Activated T-cell treated with anti-CD3 and anti-CD28 coated beads, Interleukin-2, amount 50 U/mL, for 4 hours (primary cell): ENCODE measurements at places on chromosomes 7 and 10. TPM values are rescaled to one million over a fixed set of nuclear protein-coding genes. Genes with fewer than 3 reads are reported as not detected.

DNA sequence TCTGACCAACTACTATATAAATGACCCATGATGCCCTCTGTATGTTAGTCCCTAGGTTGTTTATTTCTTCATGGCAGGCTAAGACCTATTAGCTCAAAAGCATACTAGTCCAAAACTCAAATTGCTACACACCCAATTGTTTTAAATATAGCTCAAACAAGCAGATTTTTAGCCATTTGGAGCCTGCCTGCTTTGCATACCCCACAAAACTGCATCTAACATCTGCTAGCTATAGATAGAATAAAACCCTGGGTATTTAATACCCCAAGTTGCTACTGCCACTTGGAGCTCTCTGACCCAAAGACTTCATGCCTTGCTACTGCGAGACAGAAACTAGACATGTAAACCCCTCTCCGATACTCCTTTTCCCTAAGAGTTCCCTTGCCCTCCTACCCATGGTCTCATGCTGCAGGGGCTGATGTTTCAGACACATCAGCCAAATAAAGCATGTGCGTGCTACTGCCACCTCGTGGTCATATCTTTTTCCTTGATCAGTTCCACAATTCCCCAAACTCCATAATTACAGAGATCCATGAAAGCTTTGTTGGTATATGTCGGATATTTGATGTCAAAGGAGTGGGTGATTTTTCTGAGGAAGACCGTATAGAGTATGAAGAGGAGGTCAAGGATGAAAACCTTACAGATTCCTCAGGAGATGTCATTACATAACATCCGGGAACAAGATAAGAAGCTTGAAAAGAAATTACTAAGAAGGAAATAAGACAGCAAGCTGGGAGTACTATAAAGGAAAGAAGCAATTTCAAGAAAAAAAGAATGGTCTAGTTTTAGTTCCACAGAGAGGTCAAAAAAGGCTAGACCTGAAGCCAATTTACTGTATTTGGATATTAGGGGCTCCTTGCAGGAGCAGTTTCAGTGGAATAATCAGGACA is 386.6 kb downstream of the SH2D4B start:
- no peak for DNase-seq

GRCh38 chr10:59387951-59388670 is 25.8 kb upstream of the FAM13C start:
- DNase-seq, result no peak

GRCh38 chr7:106045586-106045985 is 66.5 kb downstream of the SYPL1 start:
- DNase-seq, result no peak

GRCh38 chr7:45215601-45216062 is 58.0 kb downstream of the RAMP3 start:
- no peak for DNase-seq

DNA sequence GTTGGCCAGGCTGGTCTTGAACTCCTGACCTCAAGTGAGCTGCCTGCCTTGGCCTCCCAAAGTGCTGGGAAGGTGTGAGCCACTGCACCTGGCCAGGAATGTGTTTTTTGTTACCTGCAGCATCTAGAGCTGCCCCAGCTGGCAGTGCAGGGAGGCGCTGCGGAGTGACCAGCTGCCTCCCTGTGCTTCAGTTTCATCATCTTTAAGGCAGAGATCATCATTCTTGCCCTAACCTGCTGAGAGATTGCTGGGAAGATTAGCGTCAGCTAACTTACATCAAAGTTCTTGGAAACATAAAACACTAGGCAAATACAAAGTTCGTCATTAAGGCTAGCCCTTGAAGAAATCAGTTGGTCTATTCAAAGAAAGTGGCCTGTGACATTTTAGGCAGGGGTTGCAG is 2.3 kb downstream of the ZNF282 start:
- no peak for DNase-seq

DNA sequence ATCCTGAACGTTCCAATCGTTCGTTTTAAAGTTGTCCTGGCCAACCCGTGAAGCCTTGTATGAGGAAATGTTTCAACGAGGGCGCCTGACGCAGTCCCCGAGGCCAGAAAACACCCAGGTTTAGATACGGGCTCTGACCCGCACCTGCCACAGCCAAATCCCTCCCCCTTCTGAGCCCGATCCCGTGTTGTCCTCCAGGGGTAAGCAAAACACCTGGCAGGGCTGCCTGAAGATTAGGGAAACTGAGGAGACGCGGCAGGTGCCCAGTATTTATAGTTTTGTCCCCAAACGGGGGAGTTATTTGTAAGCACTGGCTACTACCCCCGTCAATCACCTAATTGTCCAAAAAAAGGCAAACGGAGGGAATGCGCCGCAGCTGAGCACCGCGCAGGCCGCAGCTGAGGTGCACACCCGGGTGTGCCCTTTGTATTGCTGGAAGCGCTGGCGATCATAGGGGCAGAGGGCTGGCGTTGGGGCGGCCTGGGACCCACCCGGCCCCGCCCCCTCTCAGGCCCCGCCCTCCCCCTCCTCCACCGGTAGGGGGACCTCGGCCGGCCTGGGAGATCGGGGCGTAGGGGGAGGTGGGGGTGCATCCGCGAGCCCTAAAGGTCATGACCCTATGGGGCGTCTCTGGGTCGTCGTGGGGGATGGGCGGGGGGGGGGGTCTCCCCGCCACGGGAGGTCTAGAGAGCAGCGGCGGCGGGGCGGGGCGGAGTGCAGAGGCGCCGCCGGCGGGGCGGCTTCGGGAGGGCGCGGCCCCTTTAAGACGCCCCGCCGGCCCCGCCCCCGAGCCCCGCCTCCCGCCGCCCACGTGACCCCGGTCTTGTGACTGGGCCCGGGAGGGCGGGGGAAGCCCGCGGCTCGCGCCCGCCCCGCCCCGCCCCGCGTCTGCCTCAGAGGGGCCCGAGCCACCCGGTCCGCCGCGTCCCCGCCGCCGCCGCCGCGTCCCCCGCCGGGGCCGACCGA is at the start of gene BRI3:
Gene BRI3 (plus strand): TSS at position 896 of the 966 bp plus-strand sequence. CDS start 110 bp downstream, outside the sequence.
- peak; percentile 93 for DNase-seq

- no peak for DNase-seq
These were observed 3.2 kb upstream of the IL2RA start for GRCh38 chr10:6065406-6065805.

- no peak for DNase-seq
These were observed 78.0 kb upstream of the MACROH2A2 start for GRCh38 chr10:69974551-69975155.

GRCh38 chr7:5065107-5065407 is 19.4 kb downstream of the RBAK start:
- no peak for DNase-seq

GRCh38 chr7:96836456-96836855 is 126.8 kb upstream of the SEM1 start:
- DNase-seq, result no peak

DNA sequence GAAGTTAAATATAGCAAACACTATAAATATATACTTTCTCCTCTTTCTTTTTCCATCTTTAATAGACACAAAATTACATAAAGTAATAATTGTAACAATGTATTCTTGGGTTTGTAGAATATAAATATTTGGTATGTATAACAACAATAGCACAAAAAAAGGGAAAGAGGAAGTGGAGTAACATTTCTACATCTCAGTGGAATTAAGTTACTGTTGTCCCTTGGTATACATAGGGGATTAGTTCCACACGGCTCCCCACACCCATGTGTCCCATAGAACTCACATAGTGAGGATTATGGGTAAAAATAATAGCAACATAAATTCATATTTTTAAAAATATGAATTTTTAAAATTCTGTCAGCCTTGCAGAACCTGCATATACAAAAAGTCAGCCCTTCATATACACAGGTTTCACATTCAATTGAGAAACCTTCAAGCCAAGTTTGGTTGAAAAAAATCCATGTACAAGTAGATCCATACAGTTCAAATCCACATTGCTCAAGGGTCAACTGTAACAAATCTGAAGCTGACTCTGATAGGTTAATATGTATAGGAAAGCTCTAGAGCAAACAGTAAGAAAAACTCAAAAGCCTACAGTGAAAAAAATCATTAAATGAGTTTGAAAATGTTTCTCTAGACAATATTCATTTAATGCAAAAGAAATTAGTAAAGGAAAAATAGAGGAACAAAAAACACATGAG is 92.4 kb downstream of the HYCC1 start:
- DNase-seq, result no peak

- DNase-seq, result no peak
These were observed 959 bp downstream of the DCLRE1C start for GRCh38 chr10:14952851-14953423.

- no peak for DNase-seq
These were observed 255.3 kb downstream of the CELF2 start for GRCh38 chr10:11272915-11273389.

DNA sequence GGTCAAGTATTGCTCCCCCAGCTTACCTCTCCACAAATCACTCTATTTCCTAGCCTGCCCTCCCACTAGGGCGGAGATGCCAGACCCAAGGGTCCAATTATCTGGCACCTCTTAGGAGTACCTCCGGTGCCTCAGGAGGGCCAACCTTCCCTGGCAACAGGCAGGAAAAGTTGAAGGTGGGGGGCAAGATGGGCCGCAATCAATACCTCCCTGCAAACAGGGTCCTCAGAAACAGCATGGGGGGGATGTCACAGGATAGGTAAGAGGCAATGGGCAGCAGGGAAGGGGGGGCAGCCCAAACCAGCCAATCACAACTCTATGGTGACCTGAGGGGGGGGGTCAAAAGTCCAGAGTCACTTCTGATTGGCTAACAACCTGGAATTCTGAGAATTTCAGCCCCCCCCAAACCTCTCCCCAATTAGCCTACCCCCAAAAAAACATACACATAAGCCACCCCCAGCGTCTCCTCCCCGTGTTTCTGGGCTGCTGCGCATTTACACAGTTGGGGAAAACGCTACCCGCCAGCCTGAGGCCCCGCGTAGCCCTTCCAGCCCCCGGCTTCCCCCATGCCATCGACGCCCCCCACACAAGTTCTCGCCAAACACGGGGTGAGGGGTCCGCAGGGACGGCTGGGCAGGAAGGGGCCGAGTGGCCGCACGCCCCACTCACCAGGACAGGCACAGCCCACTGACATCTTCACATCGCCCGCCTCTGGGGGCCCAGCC is 589 bp downstream of the LDB1 start:
- DNase-seq, result peak; percentile 31

- DNase-seq, result peak; percentile 8
These were observed at the start of gene EFCAB10 for GRCh38 chr7:105581066-105581811. Gene EFCAB10 (minus strand): TSS chr7:105581493. CDS start chr7:105581463, 30 bp downstream.

- DNase-seq, result no peak
These were observed 469.9 kb downstream of the GALNT17 start for GRCh38 chr7:71601851-71602250.

DNA sequence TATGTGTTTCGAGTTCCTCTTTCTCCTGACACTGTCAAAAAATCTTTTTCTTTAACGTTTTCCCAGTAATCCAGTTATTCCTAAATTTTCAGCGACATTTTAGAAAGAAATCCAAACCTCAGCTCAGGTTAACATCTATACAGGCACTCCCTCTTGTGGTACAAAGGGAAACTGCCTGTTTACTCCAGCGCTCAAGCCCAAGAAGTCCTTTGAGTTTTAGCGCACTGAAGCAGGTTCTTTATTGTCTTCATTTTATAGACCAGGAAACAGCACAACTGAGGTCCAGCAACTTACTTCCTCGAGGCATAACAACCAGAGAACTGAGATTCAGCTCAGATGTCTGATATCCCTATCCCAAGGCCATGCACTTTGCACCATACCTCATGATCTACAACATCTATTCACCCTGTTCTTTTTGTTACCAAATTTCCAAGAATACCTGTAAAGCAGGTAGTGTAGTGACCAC is 287.2 kb upstream of the MKLN1 start:
- DNase-seq, result peak; percentile 36

- DNase-seq, result peak; percentile 40
These were observed 74.2 kb downstream of the MALSU1 start for GRCh38 chr7:23373151-23374004.

DNA sequence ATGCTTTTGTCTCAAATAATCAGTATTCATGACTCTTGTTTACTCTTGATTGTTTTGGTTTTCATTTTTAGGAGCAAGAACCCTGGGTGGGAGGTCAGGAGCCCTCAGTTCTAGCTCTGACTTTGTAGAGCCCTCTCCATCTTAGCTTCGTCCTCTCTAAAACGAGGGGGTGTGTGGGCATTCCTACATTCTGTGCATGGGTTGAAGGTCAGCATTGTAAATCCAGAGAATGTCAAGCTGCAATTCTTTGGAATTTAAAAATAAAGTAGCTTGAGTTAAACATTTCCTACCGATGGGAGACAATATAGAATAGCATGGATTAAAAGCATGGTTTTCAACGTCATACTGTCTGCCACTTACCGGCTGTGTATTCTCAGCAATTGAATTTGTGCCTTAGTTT is 128.3 kb downstream of the PRPF18 start:
- no peak for DNase-seq

GRCh38 chr7:111424768-111425167 is 137.5 kb downstream of the IMMP2L start:
- no peak for DNase-seq

DNA sequence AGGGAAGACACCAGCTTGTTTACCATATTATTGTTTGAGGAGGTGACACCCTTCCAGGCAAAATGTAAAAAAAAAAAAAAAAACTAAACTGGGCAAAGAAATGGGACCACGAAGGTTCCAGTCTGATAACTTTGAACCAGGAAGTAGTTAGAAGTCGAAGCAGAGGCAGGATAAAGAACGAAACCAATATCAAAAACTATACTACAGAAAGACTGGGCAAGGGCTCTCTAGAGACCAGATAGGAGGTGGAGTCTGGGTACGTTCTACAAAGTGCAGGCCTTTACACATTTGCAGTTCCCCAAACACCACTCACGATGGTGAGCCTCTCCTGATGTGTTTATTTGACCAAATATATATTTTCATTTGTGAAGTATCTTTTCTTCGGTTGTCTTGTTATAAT is 125.7 kb upstream of the CDK1 start:
- DNase-seq, result no peak

GRCh38 chr7:122602800-122603199 is 96.1 kb downstream of the RNF133 start:
- DNase-seq, result no peak

DNA sequence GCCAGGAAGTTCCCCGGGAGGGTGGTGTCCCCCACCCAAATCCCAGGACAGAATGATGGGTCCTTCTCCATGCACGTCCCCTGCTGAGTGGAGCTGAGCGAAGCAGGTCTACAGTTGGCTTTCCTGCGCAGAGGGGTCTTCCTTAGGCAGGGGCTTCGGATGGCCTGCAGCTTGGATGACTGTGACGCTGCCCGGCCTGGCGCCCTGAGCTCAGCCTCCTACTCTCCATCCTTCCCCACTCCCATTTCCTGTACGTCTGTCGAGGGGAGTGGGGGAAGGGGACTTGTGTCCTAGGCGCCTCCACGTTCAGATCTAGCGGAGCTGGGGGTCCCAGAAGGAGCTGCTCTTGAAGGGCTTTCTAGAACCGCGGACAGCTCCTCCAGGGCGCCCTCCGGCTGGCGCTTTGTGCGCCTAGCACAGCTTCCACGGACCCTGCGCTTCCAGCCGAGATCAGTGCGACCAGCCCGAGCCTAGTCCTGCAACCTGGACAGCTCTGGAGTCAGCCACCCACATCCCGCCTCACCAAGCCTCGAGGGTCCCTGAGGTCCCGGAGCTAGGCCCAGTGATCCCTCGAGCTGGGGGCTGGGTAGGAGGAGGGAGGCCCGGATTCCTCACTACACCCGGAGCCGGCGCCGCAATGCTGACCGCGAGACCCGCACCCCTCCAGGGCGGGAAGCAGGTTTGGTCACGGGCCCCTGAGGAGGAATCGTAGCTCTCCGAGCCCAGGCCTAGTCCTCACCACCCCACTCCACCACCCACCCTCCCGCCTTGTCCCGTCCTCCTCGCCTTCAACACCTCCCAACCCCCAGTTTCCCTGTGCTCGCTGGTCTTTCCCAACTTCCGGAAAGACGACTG is 1.9 kb downstream of the GRID1 start:
- DNase-seq, result no peak

TNS3 gene
- 3.2 TPM for total RNA-seq

NODAL gene
- total RNA-seq, result not detected

NHLRC2 gene
- 19.9 TPM for total RNA-seq

HTRA1 gene
- 0.26 TPM for total RNA-seq

CALHM1 gene
- total RNA-seq, result not detected

TMEM139 gene
- 0.32 TPM for total RNA-seq
